ENCODE measurements at places on chromosomes 7 and 10.

- no peak for DNase-seq
Measured at GRCh38 chr10:4882704-4883078, 56.7 kb downstream of the AKR1E2 start.

GRCh38 chr7:12281038-12281437 is 69.9 kb downstream of the TMEM106B start:
- no peak for DNase-seq

- DNase-seq = no peak
Measured at GRCh38 chr7:106621393-106622132, 39.4 kb downstream of the CCDC71L start.

DNA sequence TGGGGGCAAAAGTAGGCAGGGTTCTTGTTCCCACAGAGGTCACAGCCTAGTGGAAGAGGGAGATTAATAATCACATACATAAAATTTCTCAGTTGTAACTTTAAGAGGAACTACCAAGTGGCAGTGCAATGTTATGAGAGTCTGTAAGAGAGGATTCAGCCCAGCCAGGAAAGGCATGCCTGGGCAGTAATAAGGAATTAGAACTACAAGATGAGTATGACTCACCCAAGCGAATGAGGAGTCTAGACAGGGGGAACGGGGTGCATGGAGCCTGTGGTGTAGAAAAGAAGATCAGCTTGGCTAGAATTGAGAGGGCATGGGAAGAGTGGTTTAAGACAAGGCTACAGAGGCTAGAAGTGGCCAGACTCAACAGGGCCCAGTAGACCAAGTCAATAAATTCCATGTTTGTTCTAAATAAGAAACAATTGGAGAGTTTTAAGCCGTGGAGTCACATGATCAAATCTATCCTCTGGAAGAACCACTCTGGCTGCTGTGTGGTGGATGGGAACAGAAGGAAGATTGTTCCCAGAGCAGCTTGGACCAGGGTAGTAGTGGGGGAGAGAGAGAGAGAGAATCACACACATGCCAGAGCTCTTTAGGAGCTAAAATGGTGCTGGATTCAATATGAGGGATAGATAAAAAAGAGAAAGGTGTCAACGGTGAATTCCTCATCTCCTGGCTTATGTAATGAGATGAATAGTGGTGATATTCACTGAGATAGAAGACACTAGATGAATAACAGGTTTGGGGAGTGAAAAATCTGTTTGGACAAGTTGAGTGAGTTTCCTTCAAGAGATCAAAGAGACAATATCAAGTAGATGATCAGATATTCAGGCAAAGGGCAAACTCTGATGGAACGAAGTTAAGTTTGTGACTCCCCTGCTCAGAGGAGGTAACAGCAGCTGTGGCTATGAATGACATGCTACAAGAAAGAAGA is 265.1 kb downstream of the FGFR2 start:
- DNase-seq = no peak

GRCh38 chr10:80207768-80208370 is 2.5 kb upstream of the ANXA11 start:
- no peak for DNase-seq

- no peak for DNase-seq
Measured at GRCh38 chr10:73597346-73597745, 6.2 kb upstream of the USP54 start.

DNA sequence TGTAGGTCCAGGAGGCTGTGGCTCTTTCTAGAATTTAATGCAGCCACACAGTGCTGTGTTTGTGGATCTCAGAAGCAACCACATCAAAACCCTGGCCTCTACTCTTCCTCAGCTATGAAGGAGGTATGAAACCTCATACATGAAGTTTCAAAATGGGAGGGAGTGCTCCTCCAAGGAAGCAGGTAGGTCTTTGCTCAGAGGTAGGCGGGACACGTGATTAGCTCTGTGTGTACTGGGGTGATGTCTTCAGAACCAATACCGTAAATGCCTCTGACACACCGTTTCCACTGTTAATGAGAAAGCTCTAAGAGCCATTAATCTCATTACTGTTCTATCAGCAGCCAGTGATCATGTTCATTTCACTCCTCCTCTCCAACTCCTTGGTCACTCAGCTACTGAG is 126.1 kb downstream of the PLXNA4 start:
- no peak for DNase-seq

DNA sequence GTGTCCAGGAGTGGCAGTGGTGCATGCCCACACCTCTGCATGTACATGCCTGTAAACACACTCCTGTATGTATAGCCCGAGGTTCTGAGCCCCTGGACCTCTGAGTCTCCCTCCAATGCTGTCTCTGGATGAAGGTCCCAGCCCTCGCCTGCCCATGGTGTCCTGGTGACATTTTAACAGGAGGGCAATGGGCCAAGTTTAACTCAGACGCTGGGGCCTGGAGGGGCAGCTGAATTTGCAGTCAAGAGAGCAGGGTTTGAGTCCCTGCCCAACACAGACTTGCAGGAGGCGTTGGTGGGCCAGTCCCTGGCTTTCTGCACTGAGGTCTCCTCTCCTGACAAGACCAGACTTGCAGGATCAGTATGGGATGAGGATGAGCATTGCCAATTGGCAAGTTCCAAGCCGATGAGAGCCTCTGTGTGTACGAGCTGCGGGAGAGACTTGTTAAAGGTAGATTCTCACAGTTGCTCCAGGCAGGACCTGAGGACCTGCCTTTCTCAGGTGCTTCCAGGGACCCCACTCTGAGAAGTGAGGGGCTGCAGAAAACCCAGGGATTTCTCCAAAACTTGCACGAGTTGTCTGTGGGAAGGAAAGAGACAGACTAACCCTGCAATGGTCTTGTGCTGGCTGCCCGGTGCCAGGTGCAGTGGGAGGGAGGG is 141.9 kb downstream of the ELFN1 start:
- DNase-seq = no peak

DNA sequence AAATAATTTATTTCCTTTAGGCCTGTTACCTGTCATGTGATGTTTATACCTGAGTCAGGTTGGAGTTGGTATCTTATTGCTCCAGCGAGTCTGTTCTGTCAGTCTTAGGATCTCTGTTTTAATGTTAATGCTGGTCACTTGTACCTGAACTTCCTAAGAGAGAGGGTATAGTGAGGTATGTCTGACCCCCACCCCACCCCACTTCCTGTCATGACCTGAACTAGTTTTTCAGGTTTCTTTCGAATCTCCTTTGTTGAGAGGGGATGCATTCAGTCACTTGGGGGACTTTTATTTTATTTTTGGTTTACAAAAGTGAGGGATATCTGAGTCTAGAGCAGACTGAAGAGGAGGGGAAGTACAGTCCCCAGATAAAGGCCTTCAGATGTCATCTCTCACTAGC is 769.0 kb upstream of the COBL start:
- DNase-seq = no peak

DNA sequence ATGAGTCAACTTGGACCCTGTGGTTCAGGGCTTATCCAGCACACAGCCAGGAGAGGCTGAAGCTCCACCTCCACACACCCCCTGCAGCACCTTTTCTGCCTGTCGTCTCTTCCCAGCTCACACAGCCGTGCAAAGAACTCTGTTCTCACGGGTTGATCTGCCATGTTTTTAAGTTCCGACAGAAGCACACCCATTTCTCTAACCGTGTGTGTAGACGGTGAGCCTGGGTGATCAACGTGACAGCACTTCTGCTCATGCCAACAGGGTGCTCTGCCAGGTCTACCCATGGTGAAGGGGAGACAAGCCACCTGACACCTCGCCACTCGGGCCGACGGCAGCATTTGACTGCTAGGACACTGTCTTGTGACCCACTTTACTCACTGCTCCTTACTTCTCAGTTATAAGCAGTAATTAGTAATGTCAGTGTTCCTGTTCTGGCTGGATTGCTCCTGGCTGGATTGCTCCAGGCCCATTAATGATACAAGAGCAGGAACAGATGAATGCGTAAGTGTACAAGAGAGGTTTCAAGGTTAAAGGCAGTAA is 90.5 kb downstream of the RNF216 start:
- no peak for DNase-seq
